Activated effector memory CD4-positive, alpha-beta T cell treated with anti-CD3 and anti-CD28 coated beads, Interleukin-2, amount 50 U/mL, for 16 hours (primary cell): ENCODE measurements at places on chromosomes 2 and 18.

- no peak for DNase-seq
These were observed 32.3 kb upstream of the PMAIP1 start for GRCh38 chr18:59867337-59868104.

- DNase-seq: no peak
These were observed 438.8 kb downstream of the SPAG16 start for GRCh38 chr2:213723041-213723560.

GRCh38 chr2:101106453-101107181 is 44.6 kb downstream of the TBC1D8 start:
- DNase-seq: no peak

DNA sequence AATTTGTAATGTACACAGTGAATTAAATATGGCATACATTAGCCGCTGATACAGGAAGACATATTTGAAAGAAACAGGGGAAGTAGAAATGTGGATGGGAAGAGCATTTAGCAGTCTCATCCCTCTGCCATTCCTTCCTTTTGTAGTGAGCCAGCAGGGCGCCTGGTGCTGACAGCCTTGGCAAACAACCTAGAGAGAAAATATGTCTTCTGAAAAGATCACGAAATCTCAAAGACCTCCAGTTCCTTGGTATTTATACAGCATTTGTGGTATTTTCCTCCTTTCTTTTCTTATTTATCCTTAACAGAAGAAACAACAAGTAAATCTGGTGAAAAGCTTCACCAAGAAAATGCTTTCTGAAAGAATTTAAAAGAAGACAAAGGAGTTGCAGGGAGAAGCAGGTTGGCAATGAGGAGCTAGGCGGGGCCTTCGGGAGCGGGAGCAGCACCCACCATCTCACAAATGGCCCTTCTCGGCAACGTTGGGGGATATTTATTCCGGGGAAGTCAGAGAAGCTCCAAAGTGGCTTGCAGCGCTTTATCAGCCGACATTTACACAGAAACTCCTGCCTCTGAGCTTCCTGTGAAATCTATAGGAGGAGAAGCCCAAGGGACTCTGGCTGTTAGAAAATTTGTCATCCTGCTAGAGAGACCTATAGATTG is 406.1 kb upstream of the NRP2 start:
- DNase-seq: no peak

DNA sequence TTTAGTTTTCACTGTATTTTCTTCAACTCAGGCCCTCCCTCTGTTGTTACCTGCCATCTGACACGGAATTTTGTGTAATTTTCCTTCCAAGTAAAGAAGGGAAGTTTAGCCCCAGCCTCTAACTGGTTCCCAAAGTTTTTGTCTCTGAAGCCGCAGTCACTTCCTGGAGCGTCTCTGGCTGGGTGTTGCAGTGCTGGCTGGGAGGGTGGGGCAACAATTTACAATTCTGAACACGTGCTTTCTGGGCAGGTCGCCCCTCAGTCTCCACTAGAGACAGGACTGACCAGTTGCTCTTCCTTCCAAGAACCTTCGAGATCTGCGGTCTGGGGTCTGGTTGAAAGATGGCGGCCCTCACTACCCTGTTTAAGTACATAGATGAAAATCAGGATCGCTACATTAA is 3.5 kb downstream of the CNDP2 start:
- peak; percentile 79 for DNase-seq

DNA sequence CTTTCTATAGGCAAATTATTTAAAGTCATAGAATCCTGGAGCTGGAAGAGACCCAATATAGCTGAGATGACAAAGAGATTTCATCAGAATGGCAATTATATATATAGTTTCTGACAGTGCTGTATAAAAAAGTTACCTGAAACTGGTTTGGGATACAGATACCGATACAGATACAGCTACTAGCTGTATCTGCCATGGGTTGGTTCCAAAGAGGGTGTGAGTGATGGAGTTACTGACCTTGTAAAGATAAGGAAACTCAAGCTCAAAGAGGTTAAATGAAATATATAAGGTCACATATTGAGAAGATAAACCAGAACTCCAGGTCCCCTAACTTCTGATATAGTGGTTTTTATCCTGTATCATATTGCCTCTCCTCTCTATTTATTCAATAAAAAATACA is 10.9 kb downstream of the PELI1 start:
- no peak for DNase-seq

GRCh38 chr2:112603731-112604130 is 19.3 kb downstream of the CHCHD5 start:
- peak; percentile 8 for DNase-seq

DNA sequence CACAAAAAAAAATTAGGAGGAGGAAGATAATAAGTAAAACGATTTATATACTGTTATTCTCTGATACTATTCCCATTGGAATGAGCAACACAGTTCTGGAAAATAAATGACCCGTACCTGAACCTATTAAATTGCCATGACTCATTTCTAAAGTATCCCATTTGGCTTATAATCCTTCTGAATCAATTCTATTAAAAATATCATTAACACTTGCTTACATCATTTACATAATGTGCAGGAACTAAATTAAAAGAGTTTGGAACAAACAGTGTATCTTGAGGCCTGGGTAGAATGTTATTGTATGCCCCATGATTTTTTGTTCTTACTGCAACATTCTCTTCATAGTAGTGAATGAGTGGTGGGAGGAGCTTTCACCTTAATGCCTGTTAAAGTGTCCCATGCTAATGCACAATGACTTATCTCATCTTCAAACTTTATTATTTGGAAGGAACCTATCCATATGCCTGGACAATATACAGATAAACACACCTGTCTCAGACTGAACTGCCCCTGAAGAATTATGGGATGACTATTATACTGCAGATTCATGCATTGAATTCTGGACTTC is 549.9 kb upstream of the ACVR2A start:
- DNase-seq: no peak

DNA sequence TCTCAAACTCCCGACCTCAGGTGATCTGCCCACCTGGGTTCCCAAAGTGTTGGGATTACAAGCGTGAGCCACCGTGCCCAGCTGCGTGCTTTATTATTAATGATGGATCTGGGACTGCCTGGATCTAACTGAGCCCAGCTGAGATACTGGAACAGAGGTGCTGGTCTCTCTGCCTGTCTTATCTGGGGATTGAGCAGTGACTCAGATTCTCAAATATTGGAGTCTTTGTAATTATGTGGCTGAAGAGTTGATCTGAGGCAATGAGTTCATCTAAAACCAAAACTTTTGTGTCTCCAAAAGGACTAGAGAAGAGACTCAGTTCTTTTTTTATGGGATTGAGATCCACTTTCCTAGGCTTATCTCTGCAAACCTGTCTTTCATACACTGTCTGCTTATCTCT is 16.3 kb downstream of the PLEKHB2 start:
- DNase-seq: no peak

DNA sequence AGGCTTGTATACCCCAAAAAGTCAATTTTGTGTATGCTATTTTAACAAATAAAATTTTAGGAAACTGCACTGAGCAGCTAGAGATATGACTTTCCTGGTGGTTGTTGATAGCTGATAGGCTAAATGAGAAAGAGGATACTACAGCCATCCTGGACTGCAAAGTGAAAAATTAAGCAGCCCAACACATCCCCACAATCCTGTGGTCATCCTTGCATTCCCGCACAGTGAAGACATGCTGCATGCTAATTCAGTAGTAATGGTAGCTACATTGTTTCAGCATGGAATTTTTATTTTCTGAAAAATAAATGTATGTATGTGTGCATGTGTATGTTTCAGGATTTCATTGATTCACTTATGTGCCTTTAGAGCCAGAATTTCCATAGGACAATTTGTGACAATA is 124.2 kb upstream of the CCDC68 start:
- no peak for DNase-seq

- peak; percentile 51 for DNase-seq
These were observed 200.5 kb downstream of the TNS1 start for GRCh38 chr2:217802266-217802665.

GRCh38 chr2:217097346-217097745 is 237.5 kb upstream of the TNP1 start:
- no peak for DNase-seq

DNA sequence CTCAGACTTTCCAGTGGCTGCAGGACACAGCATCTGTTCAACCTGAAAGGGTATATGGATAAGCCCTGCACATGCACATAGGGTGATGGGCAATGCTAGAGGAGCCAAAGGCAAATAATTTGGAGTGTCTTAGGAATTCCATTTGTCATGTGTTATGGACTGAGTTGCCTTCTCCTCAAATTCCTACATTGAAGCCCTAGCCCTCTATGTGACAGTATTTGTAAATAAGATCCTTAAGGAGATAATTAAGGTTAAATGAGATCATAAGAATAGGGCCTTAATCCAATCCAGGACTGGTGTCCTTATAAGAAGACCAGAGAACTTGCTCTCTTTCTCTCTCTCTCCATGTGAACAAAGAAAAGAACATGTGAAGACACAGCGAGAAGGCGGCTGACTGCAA is 42.9 kb upstream of the CREG2 start:
- no peak for DNase-seq

DNA sequence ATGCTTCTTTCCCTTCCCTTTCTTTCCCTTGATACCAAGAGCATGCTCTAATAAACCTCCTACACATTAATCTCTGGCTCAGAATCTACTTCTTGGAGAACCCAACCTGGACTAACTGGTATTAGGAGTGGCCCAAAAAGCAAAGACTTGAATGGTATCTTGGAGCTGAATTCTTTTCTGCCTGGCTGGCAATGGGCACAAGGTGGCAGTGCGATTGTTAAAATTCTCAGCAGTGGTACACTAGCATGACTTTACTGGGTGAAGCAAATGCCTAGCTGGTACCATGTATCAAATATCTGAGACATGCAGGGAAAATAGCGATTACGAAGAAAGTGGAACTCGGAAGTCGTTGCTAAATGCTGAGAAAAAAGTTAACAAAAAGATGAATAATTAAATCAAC is 376.1 kb downstream of the XIRP2 start:
- no peak for DNase-seq

DNA sequence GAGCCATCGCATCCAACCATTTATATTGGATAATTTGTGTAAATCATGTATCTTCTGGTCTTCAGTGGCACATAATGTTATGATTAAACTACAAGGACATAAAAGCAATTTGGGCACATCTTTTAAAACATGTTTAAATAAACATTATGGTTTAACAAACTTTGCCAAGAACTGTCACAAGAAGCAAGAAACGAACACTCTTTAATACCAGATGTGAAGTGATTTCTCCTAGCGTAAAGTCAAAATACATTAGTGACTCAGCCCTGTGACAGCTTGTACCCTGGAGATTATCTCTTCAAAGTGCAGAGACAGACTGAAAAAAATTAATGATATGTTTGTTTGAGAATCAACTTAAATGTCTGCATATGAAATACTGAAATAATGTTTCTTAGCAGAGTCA is 39.9 kb downstream of the DSEL start:
- DNase-seq: no peak

- DNase-seq: no peak
These were observed 186.6 kb downstream of the NRP2 start for GRCh38 chr2:205868773-205869333.

- DNase-seq: no peak
These were observed 308.3 kb downstream of the SETBP1 start for GRCh38 chr18:44988821-44989587.
